Osteocyte (in vitro differentiated cells): ENCODE measurements at places on chromosomes 16 and 17. TPM values are rescaled to one million over a fixed set of nuclear protein-coding genes. Genes with fewer than 3 reads are reported as not detected.
A peak's percentile ranks its signal among the peaks of the same experiment; 100 is the strongest.

Gene DNASE1L2
- 1.2 and 1.7 TPM in 2 replicates for total RNA-seq

Gene KRT27
- not detected in 2 replicates for total RNA-seq

Gene CPNE7
- total RNA-seq, result 19.7 and 23.6 TPM in 2 replicates

Gene KRT15
- not detected in 2 replicates for total RNA-seq

- no peak for DNase-seq
Observed at GRCh38 chr16:3980253-3981111, 100.0 kb upstream of the CREBBP start.

DNA sequence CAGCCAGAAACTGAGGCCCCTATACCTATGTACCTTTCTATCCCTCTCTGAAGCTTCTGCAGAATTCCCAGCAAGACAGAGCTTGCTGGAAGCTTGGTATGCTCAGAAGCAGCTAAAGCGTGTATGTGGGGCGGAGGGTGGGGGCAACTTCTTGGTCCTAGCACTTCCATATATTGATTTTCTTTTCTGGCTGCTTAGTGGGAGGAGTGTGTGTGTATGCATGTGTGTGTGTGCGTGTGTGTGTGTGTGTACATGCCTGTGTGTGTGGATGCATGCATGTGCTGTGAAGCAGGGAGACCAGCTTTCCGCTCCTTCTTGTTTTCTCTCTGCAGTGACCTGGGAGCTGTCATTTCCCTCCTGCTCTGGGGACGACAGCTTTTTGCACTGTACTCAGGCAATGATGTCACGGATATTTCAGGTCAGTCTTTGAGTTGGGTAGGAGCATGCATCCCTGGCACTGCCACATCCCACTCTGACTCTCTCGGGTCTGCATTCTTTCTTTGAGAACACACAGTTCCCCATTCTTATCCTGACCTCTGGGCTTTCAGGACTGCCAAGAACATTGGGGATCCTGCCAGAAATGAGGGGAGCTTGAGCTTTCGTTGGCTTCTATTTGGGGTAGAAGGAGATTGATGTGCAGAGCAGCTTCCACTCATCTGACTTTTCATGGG, 10.7 kb downstream of the HPR start:
- DNase-seq, result no peak

DNA sequence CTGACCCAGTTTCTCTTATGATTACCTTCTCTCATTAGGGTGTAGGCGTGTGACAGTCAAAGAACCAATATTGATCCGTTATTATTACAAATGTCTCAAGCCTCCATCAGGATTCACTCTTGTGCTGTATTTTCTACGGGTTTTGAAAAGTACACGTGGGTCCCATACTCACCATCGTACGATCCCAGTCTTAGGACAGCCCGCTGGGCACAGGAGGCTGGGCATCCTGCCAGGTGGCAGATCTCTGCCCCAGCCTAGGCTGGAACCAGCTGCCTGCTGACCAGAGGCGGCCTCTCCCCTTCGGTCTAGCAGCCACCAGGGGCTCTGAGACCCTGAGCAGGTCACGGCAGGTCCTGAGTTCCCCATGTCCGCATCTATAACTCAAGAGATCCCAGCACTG, 2.0 kb upstream of the METRNL start:
- DNase-seq, result no peak

DNA sequence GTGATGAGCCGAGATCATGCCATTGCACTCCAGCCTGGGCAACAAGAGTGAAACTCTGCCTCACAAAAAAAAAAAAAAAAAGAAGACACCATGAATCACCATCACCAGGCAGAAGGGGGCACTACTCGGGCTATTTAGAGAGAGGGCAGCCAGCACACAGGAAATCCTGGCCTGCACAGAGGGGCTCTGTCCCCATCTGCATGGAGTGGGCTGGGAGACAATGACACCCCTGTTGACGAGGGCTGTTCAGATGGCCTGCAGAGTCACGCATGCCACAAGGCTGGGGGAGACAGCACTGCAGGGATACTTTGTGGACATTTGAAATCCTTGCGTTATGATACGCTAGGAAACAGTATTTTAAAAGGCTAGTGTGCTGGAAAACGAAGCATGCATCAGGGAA, 48.3 kb downstream of the CUEDC1 start:
- DNase-seq, result no peak

DNA sequence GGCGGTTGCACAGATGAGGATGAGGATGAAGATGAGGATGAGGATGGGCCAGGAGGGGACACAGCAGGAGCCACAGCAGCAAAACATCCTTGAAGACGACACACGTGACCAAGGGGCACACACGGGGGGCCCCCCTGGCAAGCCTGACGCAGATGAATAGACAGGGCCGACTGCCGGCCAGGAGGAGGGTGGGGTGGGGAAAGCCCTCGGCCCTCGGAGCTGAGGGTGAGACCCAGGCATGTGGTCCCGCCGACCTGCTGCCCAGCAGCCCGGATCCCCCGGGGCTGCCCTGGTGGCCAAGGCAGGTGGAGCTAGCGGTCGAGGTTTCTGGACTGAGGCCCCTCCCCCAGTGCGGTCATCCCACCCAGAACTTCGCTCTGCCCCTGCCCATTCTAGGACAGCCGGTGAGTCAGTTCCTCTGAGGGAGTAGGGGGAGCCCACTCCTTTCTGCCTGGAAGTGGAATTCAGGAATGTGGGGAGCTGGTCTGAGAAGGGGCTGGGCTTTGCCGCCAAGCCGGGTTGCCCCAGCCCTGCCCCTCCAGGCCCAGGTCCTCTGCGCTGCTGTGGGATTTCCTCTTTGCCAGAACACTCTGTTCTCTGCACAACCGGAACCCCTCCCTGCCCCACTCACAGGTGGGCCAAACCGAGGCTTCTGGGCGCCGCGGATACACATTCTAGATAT, 9.9 kb downstream of the CYGB start:
- DNase-seq, result no peak

DNA sequence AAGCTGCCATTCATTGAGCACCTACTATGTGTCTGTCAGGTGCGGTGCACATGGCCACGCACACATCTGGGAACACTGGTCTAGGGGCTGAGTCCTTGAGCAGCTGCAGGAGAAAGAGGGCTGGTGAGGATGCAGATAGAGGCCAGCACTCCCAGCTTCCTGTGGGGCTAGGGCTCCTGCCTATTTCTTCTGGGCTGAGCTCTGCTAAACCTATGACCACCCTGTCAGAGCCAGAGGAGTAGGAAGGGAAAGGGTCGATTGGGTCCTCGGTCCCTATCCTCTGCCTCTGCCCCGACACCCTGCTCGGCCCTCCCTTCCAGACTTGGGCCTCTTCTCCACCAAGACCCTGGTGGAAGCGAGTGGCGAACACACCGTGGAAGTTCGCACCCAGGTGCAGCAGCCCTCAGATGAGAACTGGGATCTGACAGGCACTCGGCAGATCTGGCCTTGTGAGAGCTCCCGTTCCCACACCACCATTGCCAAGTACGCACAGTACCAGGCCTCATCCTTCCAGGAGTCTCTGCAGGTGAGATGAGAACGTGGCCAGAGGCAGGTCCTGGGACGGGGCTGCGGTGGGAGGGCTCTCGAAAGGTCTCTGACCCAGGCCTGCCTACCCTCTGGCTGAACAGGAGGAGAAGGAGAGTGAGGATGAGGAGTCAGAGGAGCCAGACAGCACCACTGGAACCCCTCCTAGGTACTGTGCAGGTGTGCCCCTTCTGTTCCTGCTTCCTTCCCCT, 4.0 kb upstream of the TMEM88 start:
- DNase-seq, result no peak

DNA sequence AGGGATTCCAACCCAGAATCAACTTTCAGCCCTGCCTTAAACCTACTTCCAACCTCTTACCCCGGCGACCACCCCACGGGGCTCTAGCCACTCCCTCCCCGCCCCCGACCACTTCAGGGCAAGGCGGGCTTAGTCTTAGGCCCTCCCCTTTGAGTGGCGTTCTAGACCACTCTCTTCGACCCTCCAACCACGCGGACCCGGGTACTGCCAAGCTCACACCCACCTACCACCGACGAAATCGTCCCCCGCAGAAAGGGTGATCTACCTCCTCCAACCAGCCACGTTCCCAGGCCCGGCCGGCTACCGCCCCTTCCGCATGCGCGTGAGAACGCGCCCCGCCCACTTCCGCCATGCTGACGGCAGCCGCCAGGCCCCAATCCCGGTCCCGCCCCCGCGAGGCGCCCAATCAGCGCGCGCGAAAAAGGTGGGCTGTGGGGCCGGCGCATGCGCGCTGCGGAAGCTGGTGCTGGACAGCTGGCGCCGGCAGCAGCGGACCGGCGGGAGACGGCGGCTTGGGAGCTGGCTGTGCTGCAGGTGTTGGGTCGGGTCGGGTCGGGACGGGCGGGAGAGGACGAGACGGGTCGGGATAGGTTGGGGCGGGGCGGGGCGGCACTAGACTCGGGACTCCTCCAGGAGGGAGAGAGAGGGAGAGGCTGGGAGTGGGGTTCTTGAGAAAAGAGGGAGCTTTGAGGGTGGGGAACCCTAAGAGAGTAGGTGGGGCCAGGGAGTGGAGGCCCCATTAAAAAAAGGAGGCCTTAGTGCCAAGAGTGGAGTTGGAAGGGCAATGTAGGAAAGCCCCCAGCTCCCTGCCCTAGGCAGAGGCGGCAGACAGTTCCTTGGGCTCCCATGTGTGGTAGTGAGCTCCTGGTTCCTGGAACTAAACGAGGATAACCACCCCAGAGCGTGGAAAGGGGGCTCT, at the start of gene NAT9:
NAT9 (minus strand) TSS at position 302 of the 919 bp plus-strand sequence. CDS start 647 bp downstream, outside the sequence.
- DNase-seq, result peak; percentile 100

- no peak for DNase-seq
Observed at GRCh38 chr17:17351901-17352781, 49.0 kb downstream of the NT5M start.

GRCh38 chr16:67463691-67464090, 17.3 kb downstream of the ATP6V0D1 start:
- DNase-seq, result no peak

DNA sequence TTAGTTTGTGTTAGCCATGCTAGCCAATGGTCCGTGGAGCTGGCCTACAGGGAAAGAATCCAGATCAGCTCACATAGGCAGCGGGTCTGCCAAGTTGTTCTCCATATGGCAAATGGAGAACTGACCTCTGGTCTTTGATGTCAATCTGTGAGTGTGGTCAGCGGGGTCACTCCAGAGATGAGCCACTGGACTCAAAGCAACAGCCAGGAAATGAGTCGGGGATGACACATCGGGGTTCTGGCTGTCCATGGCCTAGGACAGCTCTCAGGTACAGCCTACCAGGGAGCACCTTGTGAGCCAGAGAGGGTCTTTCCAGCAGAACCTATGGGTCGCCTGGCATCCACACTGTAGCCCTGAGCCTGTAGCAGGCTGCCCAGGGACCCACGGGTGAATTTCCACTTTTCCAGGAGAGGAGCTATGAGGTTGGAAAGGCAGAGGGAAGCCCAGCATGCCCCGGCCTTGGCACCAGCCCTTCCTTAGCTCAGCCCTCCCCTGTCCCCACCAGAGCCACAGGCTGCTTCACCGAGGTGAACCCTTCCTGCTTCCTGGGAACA, 203.0 kb upstream of the TNRC6C start:
- no peak for DNase-seq

DNA sequence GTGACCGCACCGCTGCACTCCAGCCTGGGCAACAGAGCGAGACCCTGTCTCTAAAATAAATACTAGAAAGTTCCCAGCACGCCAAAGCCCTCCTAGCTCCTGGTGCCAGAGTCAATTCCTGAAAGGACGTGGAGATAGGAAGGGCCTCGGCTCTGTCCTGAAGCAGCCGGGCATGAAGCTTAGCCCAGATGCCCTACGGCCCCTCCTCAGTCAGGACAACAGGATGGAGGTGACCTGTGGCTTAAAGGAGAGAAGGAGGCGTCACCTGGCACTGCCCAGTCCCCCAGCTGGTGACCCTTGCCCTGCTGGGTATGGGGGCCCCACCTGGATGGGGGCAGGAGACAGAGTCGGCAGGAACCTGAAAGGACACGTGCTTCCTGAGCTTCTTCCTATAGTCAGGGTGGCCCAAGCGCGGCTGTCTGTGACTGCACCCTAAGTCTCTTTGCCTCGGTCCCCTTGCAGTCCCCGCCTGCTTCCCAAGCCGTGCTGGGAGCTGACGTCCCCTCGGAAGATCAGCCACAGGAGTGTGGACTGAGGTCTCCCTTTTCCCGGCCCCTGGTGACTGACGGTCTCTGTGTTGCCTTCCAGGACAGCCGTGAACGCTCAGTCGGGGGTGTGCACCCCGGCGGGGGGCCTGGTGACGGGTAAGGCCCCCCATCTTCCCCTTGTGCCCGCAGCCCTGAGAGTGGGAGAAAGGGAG, 14.9 kb upstream of the RNF213 start:
- DNase-seq, result no peak

DNA sequence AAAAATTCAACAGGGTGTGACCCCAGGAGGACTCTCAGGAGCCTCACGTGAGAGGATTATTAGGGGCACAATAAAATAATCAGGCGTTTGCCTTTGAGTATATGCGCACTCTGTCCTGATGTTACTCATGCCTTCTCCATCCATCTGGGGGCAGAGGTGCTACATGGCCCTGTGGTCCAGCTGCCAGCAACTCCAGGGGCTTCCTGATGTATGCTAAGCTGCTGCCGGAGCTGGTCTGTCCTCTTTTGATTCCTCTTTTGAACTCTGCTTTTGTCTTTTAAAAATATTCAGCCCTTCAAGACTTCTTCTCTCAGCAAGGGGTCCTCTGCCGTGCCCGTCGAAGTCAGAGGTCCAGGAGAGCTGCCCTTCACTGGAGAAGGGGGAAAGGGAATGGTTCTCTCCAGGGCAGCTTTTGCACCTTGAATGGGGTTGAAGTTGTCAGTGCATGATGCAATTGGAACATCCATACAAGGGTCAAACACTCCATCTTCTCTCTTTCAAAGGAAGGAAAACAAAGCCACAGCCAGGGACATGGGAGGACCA, 431.4 kb downstream of the SHISA9 start:
- no peak for DNase-seq

DNA sequence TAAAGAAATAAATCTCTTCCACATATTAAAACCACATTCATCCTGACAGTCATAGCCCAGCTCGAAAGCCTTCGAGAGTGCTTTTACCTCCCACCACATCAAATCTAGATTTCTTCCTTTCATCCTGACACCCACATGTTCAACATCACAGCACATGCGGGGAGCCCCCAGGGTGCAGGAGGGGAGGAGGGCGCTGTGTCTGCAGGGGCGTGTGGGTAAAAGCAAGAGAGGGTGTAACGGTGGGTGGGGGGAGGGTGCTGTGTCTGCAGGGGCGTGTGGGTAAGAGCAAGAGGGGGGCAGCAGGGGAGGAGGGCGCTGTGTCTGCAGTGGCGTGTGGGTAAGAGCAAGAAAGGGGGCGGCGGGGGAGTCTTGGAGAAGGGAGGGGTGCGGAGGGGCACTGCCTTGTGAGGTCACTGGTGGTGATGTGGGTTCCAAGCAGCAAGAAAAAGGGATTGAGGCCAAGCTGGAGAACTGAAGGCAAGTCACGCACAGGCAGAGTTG, 34.7 kb downstream of the ADCY9 start:
- DNase-seq, result peak; percentile 48

DNA sequence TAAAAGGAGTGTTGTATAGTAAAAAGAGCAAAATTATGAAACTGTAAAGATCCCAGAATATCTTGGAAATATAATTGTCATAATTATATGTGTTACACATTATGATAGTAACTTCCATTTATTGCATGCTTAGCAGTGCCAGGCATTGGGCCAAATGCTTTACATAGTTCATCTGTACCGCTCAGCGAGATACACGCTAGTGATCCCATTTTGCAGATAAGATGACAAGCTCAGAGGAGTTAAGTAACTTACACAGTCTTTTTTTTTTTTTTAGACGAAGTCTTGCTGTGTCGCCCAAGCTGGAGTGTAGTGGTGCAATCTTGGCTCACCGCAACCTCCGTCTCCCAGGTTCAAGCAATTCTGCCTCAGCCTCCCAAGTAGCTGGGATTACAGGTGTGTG, 6.8 kb upstream of the EZH1 start:
- no peak for DNase-seq
